Suppressor macrophage treated with lipopolysaccharide for 1 hour (primary cell): ENCODE measurements at places on chromosomes 6 and 20.

GRCh38 chr20:35306931-35307517, 14.8 kb upstream of the FAM83C start:
- DNase-seq, result peak; percentile 77

DNA sequence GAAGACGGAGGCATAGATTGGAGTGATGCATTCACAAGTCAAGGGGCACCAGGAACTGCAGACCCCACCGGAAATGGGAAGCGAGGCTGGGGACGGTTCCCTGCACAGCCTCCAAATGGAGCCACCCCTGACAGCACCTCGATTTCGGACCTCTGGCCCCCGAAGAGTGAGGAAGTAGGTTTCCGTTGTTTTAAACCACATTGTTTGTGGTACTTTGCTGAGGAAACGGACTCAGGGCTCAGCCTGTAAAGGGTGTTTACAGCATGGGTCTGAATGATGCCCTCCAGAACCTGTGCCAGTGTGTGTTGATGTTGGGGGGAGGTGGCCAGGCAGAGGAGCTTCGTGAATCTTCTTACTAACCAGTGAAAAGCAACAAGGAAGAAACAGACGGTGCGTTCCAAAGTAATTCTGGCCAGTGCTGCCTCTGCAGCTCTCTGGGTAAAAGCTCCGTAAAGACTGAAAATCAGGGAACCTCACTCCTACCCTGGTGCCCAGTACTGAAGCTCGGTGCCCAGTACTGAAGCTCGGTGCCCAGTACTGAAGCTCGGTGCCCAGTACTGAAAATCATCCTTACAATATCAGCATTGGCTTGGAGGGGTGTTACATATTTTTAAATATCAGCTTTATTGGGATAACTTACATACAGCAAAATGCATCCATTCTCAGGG, 30.1 kb upstream of the CCR6 start:
- DNase-seq, result no peak

- peak; percentile 90 for DNase-seq
Observed at GRCh38 chr20:10074513-10074912, 39.7 kb downstream of the ANKEF1 start.

DNA sequence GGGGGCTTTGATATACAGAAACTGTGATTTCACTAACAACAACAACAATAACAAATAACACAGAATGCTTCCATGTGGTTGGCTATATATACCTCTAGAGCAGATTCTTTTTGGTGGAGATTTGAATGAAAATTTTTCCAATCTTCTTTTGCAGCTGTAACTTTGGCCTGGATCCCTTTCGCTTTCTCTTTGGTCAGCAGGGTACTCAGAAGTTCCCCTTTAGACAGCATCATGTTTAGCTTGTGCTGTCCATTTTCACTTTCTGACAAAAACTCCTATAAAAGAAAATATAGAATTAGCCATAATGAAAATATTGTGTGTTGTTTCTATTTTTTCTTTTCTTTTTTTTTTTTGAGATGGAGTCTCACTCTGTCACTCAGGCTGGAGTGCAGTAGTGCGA, 264.2 kb downstream of the SYNE1 start:
- peak; percentile 19 for DNase-seq

GRCh38 chr20:63468421-63468820, 4.0 kb downstream of the KCNQ2 start:
- DNase-seq, result no peak

DNA sequence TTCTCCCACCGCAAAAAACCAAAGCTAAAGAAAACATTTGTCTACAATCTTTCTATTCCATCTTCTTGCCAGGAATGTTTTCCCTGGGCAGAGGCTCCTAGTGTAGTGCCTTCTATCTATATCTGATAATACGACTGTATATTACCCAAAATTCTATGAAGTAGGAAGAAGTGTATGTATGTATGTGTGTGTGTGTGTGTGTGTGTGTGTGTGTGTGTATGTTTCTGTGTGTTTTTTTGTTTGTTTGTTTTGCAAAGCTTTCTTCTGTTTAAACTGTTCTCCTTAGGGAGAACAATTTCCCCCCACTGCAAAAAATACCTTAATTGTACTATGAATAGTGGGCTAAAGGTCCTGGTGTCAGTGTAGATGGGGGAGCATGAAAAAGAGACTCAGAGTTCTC, 312.6 kb upstream of the CITED2 start:
- no peak for DNase-seq

DNA sequence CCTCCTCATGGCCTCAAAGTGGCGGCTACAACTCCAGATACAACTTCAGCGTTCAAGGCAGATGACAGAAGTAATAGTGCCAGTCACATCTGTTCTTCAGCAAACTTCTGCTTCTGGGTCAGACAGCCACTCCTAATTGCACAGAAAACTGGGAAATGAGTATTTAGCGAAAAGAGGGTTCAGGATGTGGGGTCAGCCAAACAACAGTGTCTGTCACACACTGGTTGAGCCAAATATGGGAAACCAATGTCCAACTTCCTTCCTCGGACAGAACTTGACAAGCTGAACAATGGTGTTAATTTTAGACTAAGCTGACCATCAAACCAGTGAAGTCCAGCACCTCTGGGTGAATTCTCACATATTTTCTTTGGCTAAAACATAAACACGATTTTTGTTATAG, 22.1 kb downstream of the NUDT3 start:
- DNase-seq, result peak; percentile 68

DNA sequence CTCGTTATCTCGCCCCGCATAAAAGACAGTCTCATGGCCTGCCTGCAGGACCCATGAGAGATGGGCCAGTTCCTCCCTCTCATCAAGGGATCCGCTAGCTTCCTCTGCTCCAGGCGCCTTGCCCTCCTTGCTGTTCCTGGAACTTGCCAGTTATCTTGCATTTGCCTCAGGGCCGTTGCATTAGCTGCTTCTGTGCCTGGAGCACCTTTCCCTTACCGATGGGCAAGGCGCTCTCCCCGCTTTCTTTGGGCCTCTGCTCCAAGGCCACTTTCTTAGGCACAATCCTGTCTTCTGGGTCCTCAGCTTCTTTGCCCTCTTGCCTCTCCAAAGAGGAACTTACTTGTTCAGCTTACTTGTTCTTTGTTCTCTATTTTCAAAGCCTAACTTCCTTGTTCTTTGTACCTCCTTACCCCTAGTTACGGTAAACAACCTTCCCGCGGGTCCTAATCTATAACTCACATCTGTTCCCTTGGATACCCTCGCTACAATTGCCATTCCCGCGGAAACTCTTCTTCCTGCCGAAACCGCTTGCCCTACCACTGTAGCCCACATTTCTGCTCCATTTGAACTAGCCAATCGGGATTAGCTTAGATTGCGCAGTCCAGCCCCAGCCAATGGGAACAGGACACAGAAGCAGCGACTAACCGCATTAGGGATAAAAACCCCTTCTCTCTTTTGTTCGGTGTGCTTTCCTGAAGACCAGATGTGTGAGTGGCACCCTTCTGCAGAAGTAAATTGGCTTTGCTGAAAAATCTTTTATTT, 887 bp upstream of the NSFL1C start:
- peak; percentile 70 for DNase-seq

GRCh38 chr6:15852289-15852688, 189.5 kb upstream of the DTNBP1 start:
- DNase-seq, result no peak

DNA sequence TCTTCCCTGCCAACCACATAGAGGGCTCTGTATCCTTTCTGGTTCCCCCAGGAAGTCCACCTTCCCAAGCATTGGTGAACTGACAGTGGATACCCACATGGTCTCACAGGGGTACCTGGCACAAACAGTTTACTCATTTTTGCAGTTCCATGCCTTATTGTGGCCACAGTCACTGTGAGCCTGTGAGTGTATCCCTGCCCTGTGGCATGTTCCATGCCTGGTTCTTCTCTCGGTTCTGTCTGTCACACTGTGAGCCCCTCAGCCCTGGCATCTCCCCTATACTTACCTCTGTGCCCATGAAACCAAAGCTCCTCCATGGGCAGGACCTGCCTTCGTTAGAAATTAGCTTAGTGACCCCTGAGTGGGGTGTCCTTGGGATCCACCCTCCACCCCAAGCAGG, 107.8 kb downstream of the TOX2 start:
- DNase-seq, result no peak

DNA sequence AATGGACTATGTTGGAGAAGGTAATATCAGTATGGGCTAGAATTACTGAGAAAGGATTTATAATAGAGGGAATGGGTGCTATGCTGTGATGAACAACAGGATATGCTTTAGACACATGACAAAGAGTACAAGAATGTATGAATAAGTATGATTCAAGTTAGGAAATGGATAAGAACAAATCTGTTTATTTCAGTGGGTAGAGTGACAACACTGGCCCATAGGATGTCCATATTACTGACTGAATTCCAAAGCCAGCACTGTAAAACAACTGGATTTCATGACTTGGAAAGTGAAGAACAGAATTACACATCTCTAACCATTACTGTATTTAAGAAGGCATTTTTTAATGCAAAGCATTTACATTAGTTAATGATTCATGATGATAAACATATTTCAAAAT, 35.9 kb downstream of the EPM2A start:
- DNase-seq, result no peak

- DNase-seq, result no peak
Observed at GRCh38 chr6:169542491-169542890, 159.3 kb downstream of the WDR27 start.

DNA sequence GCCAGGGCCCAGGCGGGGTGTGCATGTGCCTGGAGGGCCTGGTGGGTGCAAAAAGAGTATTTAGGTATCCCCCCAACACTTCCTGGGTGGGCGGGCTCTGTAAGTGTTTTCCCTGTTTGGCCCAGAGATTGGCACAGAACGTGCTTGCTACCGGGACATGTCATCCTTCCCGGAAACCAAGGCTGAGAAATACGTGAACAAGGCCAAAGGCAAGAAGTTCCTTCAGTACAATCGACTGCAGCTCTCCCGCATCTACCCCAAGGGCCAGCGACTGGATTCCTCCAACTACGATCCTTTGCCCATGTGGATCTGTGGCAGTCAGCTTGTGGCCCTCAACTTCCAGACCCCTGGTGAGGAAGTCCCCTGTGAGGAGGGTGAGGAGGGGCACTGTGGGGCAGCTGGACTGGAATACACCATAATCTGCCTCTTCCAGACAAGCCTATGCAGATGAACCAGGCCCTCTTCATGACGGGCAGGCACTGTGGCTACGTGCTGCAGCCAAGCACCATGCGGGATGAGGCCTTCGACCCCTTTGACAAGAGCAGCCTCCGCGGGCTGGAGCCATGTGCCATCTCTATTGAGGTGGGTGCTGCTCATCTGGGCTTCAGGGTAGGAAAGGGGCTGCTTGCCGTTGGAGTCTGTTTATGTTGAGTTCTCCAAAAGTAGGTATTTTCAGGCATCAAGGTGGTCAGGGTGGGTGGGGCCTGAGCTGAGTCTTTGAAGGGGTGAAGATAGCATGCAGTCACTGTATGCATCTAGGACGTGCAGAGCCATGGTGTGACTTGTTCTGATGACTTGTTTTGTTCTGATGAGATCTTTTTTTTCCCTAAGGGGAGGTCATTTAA, 35.2 kb downstream of the PLCG1 start:
- no peak for DNase-seq

DNA sequence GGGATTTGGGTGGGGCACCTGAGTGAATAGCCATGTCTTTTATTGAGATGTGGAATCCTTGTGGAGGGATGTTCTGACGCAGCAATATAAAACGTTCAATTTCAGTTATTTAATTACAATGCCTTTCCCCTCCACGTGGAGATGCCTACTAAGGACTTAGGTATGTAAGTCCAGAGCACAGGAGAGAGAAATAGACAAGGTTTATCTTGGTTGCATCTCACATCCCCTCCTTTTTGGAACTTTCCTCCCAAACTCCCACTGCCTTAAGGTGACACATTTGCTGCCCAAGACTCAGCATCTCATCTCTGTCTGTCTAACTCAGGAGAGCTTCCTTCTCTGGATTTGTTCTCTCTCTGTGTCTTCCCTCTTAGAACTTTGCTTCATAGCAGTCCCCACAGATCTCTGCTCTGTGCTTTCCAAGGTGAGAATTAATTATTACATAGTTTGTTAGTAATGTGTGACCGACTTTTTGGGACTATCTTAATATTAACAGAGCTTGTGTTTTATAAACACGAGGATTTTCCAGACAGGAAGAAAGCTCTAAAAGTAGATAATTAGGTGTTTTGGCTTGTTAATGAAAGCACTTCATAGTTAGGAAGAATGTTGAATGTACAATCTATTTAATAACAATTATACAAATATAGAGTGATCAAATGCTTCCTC, 52.6 kb downstream of the COL19A1 start:
- DNase-seq, result peak; percentile 1

GRCh38 chr6:91106083-91106482, 519.2 kb upstream of the MAP3K7 start:
- DNase-seq, result no peak

- DNase-seq, result no peak
Observed at GRCh38 chr6:170243791-170244291, 47.0 kb downstream of the DLL1 start.

DNA sequence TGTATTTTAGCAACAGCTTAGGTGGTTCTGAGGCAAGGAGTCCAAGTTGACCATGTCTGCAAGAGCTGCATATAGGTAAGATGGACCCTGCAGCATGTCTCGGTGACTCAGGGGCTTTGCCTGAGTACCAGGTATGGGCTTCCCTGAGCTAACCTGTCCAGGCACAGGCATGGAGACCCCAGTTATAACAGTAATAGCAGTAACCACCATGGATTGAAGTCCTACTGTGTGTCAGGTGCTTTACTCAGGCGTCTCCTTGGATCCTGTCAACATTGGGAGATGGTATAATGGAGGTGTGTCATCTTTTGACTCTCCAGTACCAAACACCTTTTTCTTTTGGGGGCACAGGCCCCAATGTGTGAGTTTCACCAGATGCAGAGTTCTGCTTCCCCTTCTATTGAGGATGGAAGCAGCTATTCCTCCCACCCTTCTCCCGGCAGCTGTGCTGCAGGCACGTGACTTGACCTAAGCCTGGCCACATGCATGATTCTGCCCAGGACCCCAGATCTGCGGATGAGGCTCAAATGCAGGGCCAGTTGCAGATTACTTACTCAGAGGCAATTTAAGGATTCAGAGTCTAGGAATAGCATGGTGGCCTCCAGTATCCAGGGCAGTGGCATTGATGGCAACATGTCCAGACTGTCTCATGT, 13.8 kb downstream of the TREM1 start:
- no peak for DNase-seq

DNA sequence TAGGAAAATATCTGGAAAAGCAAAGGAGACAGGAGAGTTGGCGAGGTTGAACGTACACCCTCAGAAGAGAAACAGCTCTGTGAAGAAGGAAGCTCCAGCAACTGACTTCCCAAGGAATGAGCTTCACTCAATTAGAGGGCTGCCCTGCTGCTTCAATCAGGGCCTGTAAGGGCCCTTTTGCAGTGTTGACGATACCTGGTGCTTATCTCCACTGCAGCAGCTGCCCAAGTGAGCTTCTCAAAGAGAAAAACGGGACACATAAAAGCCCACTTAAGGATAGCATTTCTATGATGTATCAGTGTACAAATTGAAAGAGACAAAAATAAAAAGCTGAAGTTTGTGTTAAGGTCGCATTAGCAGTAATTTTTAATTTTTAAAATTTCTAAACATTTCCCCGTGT, 16.4 kb downstream of the SEC63 start:
- DNase-seq, result no peak

GRCh38 chr6:20404641-20405032, 3.0 kb downstream of the E2F3 start:
- DNase-seq, result peak; percentile 69
